CD4-positive, alpha-beta T cell treated with Interleukin-15 for 4 hours (primary cell): ENCODE measurements at places on chromosomes 5 and 9.

DNA sequence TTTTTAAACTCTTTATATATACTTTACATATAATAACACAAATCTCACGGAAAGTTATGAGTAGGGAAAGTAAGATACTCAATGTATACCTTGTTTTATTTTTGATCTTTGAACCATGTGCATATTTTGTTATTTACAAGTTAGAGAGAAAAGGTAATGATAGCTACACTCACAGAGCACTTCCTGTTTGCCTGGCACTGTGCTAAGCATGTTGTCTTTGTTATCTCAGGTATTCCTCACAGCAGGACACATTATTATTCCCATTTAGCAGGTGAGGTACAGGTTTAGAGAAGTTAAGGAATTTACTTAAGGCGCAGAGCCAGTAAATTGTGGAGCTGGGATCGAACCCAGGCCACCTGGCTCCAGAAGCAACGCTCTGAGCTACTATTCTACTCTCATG lies 3.0 kb downstream of the C9 start:
- DNase-seq, result no peak

DNA sequence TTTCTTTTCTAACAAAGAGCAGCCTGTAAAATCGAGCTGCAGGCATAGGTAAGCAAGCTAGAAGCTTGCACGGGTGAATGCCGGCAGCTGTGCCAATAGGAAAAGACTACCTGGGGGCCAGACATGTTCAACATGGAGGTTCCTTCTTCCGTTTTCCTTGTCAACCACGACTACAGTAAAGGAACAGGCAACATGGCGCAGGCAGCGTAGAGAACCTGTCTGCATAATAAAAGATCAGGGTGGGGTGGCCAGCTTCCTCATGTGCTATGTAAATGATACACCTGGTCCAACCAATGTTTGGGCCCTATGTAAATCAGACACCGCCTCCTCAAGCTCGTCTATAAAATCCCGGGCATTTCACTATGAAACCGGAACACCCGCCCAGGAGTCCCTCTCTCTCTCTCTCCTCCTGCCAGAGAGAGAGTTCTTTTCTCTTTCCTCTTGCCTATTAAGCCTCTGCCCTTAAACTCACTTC lies 103.8 kb upstream of the LIFR start:
- no peak for DNase-seq

- DNase-seq, result peak; percentile 10
These were observed 55.9 kb downstream of the DAP start for GRCh38 chr5:10704949-10705621.

DNA sequence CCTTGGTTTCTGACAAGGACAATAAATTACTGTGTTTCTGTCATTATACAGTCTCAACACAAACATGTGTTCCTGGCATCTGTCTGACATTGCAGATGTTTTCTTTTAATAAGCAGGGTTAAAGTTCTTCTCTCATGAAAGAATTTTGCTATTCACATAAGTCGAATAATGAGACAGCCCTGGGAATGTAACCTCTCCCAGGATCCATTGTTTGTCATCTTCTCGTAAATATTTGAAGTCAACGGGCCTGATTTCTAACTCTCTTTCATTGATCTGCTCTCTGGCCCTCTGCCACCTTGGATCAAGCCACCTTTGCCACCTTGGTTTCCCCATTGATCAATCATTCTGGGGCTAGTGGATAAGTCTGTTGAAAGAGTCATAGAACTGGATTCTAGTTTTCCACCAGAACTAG lies 12.9 kb upstream of the CAST start:
- DNase-seq, result no peak

DNA sequence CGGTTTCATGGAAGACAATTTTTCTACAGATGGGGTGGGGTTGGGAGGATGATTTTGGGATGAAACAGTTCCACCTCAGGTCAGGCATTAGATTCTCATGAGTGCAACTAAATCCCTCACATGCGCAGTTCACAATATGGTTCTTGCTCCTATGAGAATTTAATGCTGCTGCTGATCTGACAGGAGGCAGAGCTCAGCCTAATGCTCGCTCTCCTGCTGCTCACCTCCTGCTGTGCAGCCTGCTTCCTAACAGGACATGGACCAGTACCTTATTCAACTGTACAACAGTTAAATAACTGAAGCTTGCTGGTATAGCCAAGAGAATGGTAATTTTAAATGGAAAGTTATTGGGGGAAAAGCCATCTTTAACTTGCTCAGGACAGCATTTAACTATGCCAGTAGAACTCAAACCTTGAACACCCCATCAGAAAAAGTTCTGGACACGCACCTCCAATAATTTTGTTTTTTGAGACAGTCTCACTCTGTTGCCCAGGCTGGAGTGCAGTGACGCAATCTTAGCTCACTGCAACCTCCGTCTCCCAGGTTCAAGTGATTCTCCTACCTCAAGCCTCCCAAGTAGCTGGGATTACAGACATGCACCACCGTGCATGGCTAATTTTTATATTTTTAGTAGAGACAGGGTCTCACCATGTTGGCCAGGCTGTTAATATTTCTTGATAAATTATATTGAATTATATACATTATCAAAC lies 27.7 kb downstream of the HMGCR start:
- no peak for DNase-seq

DNA sequence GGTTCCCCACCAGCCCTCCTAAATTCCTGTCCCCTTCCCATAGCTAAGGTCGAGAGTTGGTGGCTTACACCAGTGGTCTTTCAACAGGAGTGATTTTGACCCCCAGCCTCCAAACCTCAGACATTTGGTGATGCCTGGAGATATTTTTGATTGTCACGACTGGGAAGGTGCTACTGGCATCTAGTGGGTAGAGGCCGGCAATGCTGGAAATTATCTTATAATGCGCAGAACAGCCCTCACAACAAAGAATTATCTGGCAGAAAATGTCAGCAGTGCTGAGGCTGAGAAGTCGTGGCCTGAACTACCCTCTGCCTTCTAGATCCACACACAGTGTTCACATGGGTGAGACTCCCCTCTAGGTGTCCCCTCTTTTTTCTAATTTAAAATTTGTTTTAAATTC lies 69.6 kb downstream of the IL31RA start:
- DNase-seq, result no peak

GRCh38 chr5:33299621-33300208 lies 141.1 kb upstream of the TARS1 start:
- DNase-seq, result no peak

DNA sequence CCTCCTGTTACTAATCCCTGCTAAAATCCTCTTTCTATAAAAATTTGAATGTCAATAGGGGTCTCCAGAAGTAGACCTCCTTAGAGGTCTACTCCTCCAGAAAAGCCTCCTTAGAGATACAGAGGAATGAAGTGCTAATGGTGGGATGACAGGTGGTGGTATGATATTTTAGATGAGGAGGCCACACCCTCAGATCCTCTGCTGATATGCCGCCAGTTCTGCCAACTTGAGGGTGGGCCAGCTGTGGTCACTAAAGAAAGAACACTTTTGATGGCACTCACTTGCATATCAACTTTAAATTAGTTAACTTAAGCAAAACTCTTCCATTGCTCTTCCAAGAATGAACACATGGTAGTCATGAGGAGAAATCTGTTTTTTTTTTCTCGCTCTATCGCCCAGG lies 16.9 kb upstream of the UBAP2 start:
- DNase-seq, result no peak

DNA sequence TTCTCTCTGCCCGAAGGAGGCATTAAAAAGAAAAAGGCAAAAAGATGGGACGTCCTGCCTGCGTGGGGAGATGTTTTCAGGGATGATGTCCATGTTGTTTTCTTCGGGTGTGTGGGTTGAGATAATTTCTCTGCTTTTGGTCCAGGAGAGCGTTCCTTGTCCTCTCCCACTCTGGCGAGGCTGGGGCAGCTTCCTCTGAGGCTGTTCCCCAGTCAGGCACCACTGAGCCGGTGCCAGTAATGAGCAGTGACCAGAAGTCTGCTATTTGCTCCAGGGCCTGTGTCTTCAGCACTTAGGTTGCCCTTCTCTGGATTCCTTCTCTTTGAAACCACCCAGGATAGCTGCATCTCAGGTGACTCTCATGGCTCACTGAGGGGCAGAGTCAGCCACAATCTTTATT lies 71.5 kb downstream of the ACER2 start:
- DNase-seq, result no peak

- DNase-seq, result peak; percentile 28
These were observed 16.2 kb downstream of the UHRF2 start for GRCh38 chr9:6428940-6429889.
